ENCODE measurements at places on chromosomes 7 and 10.
A peak's percentile ranks its signal among the peaks of the same experiment; 100 is the strongest.

DNA sequence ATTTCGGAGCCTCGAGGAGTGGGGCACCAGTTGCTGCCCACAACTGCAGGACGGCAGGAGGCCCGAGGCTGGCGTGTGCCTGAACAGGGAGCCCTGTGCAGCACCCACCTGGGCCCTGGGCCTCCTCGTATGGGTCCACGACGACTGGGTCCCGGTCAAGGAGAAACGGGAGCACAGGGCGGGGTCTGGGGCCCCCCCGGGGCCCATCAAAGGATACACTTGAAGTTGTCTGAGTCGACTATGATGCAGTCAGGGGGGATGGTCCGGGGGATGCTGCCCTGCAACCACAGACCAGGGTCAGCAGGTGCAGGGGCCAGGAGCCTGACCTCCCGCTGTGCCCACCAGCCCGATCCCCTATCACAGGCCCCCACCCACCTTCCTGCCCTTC is 28.5 kb upstream of the NKX6-2 start:
- DNase-seq, result no peak

DNA sequence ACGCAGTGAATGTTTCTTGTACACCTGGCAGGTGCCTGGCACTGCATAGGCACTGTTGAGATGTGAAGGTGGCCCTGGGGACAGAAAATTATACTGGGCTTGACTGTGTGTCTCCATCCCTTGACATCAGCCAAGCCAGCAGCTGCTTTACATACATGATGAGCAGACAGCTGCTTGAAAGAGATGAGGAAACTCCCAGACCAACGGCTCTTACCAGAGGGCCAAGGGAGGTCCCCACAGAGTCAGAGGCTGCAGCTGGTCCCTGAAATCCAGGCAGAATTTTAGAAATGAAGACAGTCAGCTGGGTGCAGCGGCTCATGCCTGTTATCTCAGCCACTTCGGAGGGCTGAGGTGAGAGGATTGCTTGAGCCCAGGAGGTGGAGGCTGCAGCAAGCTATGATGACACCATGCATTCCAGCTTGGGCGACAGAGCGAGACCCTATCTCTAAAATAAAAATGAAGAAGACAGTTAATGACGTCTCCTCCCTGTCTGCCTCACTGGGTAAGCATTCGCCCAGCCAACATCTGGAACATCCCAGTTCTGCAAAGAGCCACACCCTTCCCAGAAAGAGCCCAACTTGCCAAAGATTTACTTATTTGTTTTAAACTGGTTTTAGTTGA is 17.6 kb downstream of the LIMK1 start:
- no peak for DNase-seq

DNA sequence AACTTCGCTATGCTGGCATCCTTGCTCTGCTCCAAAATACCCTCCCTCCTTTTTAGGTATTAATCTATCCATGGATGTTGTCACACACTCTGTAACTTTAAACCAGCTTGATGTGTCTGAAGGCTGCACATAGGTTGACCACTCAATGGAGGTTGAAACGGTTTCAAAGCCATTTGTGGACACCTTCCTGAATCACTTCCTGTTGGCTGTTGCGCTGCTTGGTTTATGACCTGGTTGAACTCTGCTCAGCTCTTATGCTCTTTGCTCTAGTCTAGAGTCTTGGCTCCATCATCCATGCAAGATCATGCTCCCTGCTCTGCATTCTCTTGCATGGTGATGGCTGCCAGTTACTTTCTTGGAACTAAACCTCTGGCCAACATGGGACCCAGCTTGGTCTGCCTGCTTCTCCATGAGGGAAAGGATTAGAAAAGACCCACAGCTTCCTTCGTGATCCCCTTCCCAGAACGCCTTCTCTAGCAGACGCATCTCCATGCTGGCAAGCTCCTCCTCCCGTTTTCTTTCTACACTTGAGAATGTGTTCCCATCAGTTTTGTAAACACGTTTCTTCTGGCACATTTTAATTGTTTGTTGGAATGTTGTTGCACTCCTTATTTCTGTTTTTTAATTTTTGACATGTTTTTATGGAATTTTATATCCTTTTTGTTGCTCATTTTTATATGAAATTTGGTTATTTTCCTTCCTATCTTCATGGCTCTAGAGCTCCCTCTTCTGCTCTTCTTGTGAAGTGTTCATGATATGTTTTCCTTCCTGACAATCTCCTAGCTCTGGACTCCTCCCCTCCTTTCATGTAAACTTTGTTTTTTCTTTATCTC is 149.8 kb downstream of the XPNPEP1 start:
- DNase-seq, result no peak

GRCh38 chr7:121909716-121910345 is 36.9 kb downstream of the PTPRZ1 start:
- no peak for DNase-seq

DNA sequence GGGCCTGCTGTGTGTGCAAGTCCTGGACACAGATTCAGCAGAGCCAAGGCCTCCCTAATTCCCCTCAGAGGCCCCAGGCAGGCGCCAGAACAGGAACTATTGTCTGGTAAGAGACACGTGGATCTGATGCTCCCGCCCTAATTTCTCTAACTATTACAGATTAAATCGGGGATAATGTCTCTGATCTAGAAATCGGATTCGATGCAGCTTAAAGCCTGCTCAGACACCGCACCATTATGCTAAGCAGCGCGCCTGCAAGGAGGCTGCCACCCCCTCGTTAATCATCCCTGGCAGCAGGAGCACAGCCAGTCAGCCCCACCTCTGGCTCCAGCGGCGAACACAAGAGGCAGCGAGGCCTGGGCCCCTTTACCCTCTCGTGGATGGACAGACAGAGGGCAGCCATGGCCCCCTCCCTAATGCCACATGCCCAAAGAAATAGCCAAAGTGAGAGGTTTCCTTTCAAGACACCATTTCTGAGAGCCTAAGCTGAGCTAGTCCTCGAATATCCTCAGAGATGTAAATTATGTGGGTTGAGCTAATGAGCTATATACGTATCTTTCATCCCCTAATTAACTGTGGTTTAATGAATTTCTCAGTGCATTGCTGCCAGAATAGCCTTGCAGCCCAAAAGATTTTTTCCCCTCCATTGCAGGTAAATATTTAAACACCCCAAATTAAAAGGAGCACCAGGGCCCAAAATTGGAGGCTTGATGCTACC is 122.1 kb downstream of the GRID1 start:
- DNase-seq, result no peak

- DNase-seq, result no peak
Observed at GRCh38 chr10:70546584-70546983, 56.0 kb downstream of the PRF1 start.

- DNase-seq, result no peak
Observed at GRCh38 chr10:49627644-49628247, 13.9 kb downstream of the CHAT start.

DNA sequence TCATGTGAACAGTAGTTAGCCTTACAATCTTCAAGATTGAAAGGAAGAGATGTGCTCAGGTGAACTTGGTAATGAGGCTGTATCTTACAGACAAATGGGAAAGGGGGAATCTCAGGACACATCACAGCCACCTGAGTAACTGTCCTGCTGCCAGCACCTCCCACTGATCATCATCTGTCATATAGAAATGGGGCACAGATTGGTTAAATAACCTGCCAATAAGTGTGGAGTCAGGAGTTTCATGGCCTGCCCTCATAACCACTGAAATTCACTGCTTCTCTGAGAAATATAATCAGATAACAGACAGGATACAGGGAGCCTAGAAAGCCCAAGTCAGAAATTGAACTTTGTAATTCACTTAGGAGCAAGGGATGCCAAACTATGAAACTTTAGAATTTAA is 64.9 kb upstream of the TAS2R16 start:
- DNase-seq, result no peak

DNA sequence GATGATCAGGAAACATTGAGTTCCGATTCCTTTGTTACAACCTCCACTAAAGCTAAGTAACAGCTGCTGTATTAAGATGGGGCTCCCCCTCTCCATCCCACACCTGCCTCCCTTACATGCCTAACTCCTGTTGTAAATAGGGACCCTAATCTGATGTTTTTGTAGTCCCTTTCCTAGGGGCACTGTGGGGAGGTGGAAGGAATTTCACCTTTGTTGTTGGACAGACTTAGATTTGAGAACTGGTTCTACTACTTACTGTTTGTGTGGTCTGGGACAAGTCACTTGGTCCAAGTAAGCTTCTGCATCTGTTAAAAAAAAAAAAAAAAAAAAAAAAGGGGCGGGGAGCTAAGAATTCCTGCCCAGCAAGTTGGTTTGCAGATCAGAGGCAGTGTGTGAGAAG is 42.6 kb downstream of the KIAA1217 start:
- DNase-seq, result no peak

DNA sequence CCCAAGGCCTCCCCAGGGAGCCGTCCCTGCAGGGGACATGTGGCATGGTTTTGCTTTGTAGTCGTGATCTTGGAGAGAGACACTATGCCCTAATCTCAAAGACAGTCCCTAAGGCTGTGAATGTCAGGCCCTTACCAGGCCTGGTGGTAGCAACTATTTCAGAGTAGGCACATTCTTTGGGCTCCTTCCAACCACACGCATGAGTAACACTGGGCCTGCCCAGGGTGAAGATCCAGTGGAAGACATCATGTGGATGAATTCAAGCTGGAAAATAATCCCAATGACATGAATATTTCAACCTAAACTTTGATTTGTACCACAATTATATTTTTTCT is 39.5 kb upstream of the INSIG1 start:
- no peak for DNase-seq

- peak; percentile 54 for DNase-seq
Observed at GRCh38 chr10:132836832-132837540, 51.0 kb upstream of the NKX6-2 start.

- no peak for DNase-seq
Observed at GRCh38 chr10:13705526-13706174, 118.9 kb downstream of the PRPF18 start.

- no peak for DNase-seq
Observed at GRCh38 chr10:127275793-127276450, 79.5 kb upstream of the INSYN2A start.

DNA sequence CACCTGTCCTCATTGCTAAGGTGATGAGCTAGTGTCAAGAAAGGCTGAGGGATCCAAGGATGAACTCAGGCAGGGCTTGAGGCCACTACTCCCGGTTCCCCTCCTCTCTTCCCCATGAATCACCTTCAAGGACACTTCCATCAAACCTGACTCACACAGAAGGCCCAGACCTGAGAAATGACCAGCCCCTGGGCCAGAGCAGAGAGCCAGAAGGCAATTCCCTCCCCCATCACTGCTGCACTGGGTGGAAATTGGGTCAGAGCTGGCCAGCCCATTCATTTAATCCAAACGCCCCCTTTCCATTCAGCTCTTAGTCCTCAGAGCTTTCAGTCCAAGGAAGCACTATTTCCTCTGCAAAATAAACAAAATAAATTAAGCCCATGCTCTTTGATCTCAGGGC is 182.0 kb downstream of the KCNMA1 start:
- DNase-seq, result no peak

DNA sequence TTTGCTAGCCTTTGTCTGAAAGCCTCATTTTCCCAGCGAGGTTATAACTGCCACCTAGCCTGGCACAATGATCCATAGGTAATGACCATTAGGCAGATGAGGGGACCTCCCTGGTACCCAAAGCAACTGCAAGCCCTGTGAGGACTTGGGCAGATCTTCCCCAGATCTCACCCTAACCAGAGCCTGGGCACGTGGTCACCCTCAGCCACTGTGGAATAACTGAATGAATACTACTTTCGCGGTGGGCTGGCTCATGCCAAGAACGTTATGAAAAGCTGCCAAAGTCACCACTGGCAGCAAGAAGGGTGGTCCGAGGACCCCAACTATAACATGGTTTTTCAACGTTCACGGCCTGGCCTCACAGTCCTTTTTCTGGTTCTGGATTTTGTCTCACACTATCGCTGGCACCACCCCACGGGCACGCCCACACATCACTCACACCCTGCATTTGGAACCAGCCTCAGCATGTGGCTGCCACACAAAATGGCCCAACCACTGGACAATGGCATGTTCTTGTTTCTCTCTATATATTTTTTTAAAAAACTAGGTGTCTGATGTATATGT is 3.4 kb downstream of the PRKAG2 start:
- no peak for DNase-seq

GRCh38 chr7:115748123-115748738 is 282.3 kb downstream of the TFEC start:
- no peak for DNase-seq

DNA sequence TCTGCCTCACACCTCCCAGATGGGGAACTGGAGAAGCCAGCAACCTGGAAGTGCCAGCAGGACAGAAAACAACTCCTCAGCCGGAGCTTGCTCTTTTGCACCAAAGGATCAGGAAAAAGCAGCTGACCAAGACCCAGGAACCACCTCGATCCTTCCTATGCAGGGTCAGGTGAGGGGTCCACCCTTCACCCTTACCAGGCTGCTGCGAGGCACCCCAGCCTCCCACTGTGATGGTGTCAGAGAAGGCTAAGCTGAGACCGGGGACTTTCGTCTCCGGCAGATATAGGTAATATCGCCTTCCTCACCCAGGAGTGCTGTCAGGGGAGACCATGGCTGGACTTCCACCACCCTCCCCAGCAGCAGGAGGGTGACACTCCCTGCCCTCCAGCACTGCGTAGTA is 254.7 kb downstream of the TCERG1L start:
- DNase-seq, result no peak

GRCh38 chr10:7419998-7420397 is 9.2 kb upstream of the SFMBT2 start:
- no peak for DNase-seq

- DNase-seq, result no peak
Observed at GRCh38 chr10:69445041-69445440, 6.2 kb upstream of the TSPAN15 start.

DNA sequence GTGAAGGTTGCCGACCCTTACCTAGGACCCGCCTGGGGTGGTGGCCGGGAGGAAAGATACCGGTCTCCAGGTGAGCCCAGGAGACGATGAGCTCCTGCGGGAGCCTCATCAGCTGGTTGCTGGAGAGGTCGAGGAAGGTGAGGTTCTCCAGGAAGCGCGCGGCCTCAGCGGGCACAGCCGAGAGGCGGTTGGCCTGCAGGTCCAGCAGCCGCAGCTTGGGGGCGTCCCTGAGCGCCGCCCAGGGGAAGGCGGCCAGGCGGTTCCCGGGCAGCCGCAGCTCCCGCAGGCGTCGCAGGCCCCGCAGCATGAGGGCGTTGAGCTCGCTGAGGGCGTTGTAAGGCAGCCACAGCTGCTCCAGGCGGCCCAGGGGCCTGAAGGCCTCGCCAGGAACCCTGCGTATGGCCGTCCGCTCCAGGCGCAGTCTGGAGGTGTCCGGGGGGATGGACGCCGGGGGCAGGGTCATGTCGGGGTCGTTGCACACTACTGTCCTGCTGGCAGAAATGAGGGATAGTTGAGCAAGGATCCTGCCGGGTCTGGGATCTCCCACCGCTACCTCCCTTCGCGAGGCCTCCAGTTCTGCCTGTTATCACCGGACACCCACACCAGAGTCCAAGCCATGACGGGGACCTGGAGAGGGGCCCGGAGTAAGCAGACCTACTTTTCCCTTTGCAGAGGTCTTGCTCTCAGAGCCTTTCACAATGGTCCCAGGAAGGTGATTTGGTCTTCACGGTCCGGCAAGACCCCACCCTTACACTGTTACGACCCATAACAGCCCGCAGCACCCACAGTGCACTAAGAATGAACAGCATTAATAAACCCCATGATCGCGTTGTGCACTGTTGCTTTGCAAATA is 3.9 kb downstream of the LRIT1 start:
- DNase-seq, result no peak
